ENCODE measurements at places on chromosomes 13 and 19.

DNA sequence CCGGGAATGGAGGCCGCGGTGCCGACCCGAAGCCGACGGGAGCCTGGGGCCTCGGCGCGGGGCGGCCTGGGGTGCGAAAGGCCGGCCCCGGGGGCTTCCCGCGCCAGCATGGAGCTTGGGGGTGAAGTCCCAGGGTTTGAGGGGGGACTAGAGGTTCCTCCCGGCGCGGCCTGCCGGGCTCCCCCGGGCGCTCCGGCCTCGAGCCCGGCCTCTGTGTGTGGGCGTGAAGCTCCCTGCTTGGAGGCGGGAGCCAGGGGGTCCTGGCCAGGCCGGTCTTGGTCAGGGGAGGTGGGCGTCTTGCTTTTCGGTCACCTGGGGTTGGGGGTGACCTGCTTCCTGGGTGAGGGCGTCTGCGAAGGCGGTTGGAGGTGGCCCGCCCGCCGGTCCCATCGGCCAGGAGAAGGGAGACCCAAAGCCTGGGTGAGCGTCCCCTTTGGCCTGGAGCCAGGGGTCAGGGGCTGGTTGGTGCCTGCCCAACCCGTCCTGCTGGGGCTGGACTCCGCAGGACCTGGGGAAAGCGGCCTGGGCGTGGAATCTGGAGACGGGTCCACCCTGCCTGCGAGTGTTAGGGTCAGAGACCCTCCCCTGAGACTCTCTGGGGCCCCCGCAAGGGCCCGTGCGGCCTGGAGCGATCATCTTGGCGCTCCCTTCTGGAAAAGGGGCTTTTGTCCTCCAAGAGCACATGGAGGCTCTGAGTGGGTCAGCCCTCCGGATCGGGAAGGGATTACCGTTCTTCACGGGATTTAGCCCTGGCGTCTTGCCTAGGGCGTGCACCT, 535 bp downstream of the BSG start:
- DNase-seq, result no peak

DNA sequence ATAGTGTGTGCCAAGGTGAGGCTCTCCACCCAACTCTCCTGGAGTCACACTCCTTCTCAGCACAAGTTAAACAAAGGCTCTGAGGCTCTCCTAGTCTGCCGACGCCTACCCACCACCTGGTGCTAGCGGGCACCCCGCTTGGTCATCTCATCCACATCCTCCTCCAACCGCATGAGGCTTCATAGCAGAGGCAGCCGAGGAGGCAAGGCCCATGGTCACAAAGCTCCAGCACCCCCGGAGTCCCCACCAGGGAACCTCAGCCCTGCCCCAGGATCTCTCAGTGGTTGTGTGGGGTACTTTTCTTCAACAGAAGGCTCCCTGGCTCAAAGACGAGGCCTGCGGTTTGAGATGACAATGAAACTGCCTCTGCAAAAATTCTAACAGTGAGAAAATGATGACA, 43.0 kb downstream of the STK24 start:
- no peak for DNase-seq

DNA sequence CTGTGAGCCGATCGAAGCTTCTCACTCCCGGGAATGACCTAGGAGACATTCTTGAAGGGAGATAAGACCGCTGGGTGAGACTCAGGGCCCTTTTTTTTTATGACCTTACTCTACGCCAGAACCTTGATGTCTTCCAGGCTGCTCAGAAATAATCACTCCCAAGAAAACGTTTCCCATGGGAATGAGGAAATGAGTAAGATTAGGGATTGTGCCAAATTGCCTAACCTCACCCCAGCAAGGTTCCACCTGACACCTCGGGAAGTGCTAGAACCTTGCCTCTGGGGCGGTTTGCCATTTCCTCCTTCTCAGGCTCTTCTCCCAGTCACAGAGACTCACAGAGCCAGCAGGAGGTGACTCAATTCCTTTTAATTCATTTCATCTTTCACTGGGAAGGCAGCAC, 2.3 kb downstream of the SLC46A3 start:
- no peak for DNase-seq

GRCh38 chr13:70223911-70224310, 115.7 kb upstream of the KLHL1 start:
- no peak for DNase-seq

DNA sequence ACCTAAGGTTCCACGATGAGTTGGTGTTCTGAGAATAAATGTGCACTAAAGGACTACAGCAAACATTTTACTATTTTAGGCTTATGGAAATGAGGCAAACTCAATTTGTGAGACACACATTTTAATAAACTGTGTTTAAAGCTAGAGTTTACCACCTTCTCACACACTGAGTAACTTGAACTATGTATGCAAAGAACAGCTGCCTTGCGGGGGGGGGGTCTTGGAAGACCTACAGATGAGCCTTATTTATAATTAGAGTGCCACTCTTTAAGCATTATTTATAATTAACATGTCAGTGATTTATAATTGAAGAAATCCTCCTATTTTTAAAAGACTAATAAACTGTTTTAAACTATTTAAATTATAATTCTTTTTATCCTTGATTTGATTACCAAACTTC, 300.4 kb downstream of the DLEU7 start:
- DNase-seq, result no peak

DNA sequence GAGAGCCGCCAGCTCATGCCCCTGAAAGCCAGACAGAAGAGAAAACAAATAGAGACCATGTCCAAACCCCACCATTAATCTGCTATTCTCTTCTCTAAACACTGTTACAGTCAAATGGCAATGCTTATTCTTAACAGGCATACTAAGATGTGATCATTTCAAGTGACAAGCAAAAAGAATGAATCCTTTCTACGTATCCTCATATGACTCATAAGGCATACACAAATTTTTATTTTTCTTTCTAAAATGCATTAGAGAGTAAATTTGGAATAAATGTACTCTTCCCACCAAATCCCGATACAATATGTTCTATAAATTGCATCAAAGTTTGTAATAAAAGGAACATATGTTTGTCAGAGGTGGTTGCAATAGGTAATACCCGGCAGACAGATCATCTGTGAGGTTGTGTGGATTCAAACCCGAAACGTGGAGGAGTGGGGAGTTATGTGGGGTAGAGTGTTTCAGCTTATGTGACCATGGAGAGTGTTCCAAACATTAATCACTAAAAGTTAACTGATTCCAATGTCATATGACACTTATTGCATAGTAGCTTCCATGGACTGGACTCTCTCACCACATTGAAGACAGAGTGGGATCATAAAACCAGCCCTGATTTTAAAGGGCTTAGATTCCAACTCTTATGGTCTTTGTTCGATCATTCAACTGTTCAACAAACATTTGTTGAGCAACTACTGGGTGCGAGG, 213.1 kb downstream of the DCLK1 start:
- no peak for DNase-seq

GRCh38 chr13:60583196-60583888, 186.3 kb downstream of the TDRD3 start:
- DNase-seq, result peak; percentile 37

GRCh38 chr19:31338069-31338776, 11.0 kb downstream of the TSHZ3 start:
- no peak for DNase-seq

DNA sequence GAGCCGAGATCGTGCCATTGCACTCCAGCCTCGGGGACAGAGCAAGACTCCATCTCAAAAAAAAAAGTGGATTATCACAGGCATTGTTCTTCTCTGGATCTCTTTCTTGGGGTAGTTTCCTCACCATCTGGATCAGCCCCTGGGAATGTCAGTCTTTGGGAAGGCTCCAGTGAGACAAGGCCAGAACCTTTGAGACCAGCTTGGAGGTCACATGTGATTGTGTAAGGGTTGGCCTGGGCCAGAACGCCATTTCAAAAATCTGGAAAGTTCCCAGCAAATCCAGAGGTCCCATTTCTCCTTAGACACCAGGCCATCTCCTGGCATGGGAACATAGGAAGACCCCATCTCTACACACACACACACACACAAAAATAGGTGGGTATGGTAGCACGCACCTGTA, 14.2 kb upstream of the ANGPTL8 start:
- no peak for DNase-seq

DNA sequence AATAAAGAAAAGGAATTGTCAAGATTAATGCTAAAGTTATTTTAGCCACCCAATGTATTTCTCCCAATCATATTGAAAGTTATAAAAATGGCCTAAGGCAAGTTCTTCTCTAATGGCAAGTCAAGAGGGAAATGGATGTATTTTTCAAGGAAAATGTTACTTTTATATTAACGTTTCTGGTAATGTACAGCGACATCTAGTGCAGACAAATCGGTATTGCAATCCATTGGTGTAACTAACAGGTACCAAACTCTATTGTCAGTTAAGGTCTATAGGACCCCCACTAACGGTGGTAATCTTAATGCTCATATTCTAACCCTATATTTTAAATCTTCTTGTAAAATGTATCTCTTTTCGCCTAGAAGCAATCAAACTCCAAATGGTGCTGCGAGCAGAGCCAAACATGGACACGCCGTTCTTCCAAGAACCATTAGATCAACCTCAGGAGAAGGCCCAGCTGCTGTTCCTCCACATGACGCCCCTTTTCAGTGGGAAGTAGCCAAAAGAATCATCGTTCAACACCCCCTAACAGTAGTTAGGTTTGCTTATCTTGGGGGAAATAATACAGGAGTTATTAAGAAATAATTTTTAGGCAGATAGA, 98.5 kb upstream of the PABPC3 start:
- peak; percentile 5 for DNase-seq

GRCh38 chr13:97332742-97333141, 101.2 kb upstream of the RAP2A start:
- no peak for DNase-seq

DNA sequence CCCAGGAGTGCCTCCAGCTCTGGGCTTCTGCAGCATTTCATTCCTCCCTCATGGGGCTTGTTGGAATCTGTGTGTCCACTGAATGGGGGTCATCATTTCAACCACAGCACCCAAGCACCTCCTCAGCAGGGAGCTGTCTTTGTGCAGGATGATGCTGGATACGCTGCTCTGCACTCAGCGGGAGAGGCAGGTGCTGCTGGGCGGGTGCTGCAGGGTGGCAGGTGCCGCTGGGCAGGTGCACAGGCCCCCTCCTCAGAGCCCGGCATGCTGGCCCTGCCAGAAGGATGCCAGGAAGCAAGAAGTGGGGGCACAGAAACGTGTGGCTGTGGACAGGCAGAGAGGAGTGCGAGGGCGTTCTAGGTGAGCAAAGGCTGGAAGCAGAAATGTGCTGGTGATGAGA, 121.8 kb upstream of the VSTM2B start:
- DNase-seq, result no peak

DNA sequence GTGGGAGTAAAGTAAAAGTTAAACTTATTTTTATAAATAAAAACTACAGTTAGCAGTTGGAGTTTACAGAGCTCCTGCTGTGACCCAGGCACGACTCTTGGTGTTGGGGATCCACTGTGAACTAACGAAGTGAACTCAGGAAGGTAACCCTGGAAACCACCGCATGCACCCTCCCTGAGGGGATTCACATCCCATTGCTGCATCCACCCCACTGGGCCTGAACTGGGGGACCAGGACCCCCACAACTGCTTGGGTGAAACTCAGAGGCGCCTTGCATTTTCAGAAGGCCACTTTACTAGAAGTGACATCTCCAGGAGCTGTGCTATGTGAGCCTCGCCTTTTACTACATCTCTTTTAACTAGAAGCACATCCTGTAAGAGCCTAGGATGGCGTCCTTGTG, 166.4 kb downstream of the TEX29 start:
- no peak for DNase-seq

DNA sequence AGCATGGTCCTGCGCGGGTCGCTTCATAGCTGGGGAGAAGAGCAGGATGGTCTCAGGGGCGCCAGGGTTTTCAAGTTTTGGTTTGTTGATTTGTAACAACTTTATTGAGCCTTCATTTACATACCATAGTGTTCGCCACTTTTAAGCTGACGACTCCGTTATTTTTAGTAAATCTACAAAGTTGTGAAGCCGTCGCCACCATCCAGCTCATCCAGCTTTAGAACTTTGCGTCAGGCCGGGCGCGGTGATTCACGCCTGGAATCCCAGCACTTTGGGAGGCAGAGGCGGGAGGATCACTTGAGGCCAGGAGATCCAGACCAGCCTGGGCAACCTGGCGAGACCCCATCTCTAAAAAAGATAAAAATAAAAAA, 404 bp downstream of the C19orf44 start:
- DNase-seq, result no peak

GRCh38 chr13:76939215-76939614, 9.1 kb upstream of the ACOD1 start:
- DNase-seq, result no peak

GRCh38 chr13:39244561-39245230, 206.4 kb downstream of the NHLRC3 start:
- no peak for DNase-seq

- DNase-seq, result no peak
Measured at GRCh38 chr13:34959489-34959888, 17.4 kb downstream of the NBEA start.

DNA sequence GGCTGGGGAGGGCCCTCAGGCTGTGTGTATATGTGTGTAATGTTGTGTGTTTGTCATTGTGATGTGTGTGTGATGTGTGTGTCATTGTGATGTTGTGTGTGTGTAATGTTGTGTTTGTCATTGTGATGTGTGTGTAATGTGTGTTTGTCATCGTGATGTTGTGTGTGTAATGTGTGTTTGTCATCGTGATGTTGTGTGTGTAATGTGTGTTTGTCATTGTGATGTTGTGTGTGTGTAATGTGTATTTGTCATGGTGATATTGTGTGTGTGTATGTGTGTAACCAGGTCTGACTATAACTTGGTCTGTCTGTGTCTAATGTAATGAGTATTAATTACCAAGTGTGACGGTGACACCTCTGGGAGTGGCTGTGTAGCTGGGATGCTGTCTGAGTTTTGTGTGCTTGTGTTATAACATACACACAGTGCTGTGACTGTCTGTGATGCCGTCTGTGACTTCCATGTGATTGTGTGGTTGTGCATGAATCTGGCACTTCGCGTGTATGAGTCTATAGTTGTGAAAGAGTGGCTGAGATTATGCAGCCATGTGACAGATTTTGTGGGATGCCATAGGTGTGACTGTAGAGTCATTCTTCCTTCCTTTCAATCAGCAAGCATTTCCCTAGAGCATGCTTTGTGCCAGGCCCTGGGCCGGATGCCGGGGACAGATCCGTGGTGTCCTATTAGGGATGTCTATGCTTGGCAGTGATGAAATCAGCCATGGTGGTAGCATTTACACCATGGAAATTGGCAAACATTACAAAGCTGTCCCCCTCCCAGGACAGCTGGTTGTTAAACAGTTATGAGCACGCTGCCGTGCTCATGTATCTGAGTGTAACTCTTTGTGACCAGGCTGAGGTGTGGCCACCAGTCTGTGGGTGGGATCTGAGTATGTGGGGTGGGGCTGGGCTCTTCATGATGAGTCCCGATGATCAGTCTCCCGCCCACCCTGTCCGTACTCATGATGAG, 6.4 kb downstream of the TNFSF14 start:
- no peak for DNase-seq

- DNase-seq, result no peak
Measured at GRCh38 chr13:105345131-105345530, 1190.3 kb downstream of the EFNB2 start.
